Dermis blood vessel endothelial cell (primary cell): ENCODE measurements at places on chromosomes 5 and 9. TPM values are rescaled to one million over a fixed set of nuclear protein-coding genes. Genes with fewer than 3 reads are reported as not detected.
A peak's percentile ranks its signal among the peaks of the same experiment; 100 is the strongest.

- DNase-seq = no peak
These were observed 77.1 kb upstream of the STXBP1 start for GRCh38 chr9:127534931-127535330.

GRCh38 chr9:98504298-98505282, 204.1 kb downstream of the GABBR2 start:
- no peak for DNase-seq

Gene ZFP37
- 1.7 and 2.0 TPM in 2 replicates for total RNA-seq

DNA sequence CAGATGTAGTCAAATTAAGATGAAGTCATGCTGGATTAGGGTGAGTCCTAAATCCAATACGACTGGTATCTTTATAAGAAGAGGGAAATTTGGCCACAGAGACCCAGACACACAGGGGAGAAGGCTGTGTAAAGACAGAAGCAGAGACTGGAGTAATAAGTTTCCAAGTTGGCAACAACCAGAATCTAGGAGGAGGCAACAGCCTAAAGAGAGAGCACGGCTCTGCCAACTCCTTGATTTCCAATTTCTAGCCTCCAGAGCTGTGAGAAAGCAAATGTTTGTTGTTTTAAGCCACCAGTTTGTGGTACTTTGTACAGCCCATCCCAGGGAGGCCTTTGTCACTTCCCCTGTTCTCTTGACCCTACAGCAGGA, 74.4 kb downstream of the ATG10 start:
- no peak for DNase-seq

DNA sequence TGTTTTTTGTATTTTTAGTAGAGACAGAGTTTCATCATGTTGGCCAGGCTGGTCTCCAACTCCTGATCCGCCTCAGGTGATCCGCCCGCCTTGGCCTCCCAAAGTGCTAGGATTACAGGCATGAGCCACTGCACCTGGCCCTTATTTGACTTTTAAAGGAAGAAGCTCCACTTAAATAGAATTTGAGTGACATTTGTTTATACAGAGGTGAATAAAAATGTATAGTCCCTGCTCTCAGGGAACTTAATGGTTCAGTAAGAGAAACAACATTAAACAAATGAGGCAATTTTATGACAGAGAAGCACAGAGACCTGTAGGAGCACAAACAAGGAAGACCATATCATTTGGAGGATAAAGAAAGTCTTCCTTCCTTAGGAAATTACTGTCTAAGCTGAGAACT, 65.7 kb downstream of the C9orf152 start:
- no peak for DNase-seq

GRCh38 chr9:120583958-120584369, 4.0 kb upstream of the CDK5RAP2 start:
- DNase-seq = peak; percentile 97

DNA sequence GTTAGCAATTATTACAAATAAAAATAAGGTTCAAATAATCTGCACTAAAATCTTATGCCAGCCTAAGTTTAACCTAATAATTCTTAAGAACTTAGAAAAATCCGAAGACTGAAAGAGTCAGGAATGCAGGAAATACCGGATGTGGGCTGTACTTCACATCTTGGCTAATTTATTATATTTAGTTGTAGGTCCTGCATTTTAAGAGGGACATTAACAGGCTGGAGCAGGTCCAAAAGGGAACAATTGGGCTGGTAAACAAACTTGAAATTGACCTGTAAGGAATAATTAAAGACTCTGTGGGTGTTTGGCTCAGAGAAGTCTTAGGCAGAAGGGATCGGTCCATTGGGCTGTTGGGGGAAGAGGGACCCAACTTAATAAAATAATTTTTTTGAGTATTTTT, 18.4 kb downstream of the GLRA1 start:
- DNase-seq = no peak

- DNase-seq = no peak
These were observed 27.8 kb downstream of the SERINC5 start for GRCh38 chr5:80227979-80228596.

DNA sequence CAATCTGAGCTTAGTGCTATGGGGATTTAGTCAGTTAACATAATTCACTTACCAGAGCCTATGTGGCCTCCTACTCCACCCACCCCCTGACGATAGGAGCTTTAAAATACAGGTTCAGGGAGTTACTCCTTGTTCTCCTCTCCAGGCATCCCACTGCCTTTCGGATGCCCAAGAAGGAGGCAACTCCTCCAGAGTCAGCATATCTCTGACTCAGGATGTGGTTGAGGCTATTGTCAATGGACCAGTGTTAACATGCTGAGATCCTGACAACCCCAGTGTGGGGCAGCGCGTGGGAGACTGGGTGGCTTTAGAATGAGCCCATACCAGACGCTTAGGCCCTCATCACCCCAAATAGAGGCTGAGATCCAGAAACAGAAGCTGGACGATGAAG, 27.4 kb downstream of the BICD2 start:
- DNase-seq = no peak

Gene CNOT8
- total RNA-seq = 106 and 114 TPM in 2 replicates

Gene FOXD4L5
- total RNA-seq = 0.09 TPM in 1 of 2 replicates, not detected in the other
